ENCODE measurements at places on chromosomes 6 and 20.

GRCh38 chr6:141548966-141549365, 583.8 kb upstream of the GJE1 start:
- DNase-seq: no peak

DNA sequence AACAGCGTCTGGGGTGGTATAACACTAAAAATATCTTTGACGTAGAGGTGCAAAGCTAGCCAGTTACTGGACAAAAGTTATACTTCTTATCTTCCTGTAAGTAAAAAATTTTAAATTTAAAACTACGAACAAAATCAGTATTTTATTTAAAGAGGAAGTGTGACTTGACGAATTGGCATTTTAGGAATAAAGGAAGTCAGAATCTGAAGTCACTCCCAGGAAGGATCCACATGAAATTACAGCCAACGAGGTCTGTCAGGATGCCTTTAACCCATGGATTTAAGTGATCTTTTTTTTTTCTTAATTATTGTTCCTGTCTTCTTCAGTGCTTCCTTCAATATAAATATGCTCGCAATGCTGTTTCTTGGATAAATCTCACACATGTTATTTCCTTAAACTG, 27.2 kb upstream of the SNX9 start:
- DNase-seq: no peak

DNA sequence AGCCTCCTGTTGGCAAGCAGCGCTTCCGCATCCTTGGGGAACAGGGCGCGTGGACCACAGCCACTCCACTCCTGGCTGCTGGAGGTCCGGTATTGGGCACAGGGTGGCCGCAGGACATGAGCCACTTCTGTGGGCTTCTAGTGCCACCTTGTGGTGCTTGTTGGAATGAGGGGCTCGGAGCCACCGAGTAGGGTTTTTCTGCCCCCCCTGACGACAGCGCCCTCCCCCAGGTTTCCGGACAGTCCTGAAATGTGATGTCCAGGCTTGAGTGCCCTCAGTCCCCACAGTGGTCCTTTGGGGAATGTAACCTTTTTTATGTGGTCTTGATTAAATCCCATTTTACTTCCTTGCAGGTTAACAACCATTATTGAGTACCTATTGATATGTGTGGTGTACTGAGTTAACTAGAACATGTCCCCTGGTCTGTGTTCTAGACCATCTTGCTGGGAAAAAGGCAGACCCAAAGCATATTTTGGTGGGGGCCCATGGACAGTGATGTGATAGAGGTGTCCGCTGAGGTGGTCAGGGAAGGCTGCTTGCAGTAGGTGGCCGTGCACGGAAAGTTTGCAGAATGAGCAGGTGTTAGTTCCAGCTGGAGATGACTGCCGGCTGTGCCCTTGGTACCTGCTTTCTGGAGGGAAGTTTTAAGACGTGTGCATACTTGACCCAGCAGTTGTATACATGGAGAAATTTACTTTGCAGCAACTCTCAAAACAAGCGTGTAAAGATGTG, 70.0 kb downstream of the PTPN1 start:
- DNase-seq: peak; percentile 64

DNA sequence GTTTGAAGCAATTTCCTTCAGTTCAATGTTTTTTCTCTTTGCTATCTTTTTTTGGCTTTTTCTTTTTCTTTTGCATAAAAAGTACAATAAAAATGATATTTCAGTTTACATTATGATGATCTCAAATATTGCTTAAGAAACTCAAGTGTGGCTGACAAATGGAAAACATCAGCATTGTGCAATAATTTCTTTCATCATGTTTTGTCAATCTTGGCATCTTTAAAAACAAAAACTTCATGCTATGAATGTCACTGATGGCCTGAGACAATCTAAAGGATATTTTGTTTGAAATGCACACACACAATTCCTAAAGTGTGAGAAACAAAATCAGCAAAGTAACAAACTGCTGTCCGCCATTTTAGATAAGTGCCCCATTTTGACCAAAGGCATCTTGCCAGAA, 13.9 kb upstream of the MTCL3 start:
- no peak for DNase-seq

GRCh38 chr6:28988536-28989311, 16.4 kb downstream of the ZNF311 start:
- no peak for DNase-seq

GRCh38 chr6:138231381-138231886, 13.1 kb upstream of the PBOV1 start:
- DNase-seq: peak; percentile 23

- no peak for DNase-seq
Observed at GRCh38 chr6:154591234-154591633, 80.7 kb upstream of the CNKSR3 start.

DNA sequence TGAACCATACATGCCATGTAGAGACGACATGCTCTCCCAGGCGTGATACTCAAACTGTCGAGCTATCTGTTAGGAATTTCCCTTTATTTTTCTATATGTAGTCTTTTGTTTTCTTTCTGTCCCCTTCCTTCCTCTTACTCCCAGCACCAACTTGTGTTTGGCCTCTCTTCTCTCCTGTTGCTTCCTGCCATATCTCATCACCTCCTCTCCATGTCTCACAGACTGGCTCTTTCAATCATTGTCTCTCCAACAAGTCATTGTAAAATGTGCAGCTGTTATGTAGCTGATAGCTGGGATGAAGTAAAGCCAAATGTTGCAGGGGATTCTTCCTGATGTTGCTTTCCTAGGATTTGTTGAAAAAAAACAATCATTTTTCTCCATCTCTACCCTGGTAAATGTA, 234.5 kb downstream of the TMEM242 start:
- DNase-seq: no peak

DNA sequence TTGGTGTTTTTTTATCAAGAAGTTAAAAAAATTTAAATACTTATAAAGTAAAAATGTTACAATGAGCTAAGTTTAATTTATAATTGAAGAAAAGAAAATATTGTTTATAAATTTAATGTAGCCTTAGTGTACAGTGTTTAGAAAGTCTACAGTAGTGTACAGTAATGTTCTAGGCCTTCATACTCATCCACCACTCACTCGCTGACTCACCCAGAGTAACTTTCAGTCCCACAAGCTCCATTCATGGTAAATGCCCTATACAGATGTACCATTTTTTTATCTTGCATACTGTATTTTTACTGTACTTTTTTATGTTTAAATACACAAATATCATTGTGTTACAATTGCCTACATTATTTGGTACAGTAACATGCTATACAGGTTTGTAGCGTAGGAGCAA, 26.0 kb downstream of the HTR1E start:
- DNase-seq: no peak

DNA sequence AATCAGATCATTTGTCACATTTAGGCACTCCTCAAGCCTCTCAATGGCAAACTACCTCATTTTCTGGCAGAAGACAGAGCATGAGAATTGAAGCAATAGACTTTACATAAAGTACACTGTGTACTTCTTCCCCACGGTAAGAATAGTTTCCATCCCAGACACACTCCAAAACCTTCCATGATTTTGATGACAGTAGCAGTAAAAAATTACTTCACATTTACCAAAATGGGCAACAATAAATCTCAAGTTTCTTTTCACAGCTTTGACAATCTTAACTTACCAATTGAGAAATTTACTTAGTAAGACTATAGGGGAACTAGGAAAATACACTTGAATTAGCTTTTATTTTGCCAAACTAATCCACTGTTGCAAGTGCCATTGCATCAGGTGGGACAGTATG, 353.8 kb downstream of the HAO1 start:
- DNase-seq: no peak

DNA sequence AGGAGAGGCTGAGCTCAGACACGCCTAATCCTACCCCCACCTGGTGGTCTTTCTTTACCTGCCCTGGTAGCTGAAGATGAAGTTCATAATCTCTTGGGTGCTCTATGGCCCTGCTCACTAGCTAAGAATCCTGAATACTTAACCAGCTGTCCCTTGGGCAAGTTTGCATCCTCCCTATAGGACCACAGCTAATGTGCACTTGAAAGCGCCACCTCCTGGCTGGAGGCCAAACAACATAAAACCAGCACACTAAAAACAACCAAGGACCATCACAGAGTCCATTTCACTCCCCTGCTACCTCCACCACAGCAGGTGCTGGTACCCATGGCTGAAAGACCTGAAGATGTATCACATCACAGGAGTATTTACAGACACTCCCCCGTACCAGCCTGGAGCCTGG, 155.5 kb upstream of the SLC24A3 start:
- no peak for DNase-seq

GRCh38 chr6:98970469-98970868, 22.7 kb upstream of the FBXL4 start:
- DNase-seq: no peak

GRCh38 chr6:131231891-131232290, 96.6 kb downstream of the AKAP7 start:
- DNase-seq: no peak

DNA sequence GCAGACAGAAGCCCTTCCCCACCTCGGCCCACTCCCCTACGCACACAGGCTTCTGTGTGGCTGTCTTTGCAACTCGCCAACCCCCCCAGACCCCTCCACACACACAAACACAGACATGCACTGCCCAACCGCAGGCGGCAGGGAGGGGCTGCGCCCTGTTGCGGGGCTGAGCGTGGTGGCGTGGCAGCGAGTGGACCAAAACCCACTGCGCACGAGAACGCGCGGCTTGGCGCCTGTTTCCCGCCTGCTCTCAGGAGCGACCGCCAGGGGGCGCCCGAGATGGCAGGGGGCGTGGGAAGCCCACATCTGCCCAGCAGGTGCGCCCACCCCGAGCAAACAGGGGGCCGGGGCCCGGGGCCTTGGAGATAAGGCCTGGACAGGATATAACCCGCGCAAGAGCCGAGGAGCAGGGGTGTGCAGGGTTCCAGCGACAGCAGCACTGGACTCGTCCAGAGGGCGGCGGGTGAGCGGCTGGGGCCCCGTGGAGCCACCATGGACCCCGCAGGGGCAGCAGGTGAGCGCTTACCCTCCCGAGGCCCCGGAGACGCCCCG, at the start of gene RBPJL:
RBPJL (plus strand) TSS at position 410 of the 552 bp plus-strand sequence; CDS start at position 493, 83 bp downstream.
- no peak for DNase-seq

- no peak for DNase-seq
Observed at GRCh38 chr20:3515379-3516170, 44.8 kb downstream of the ATRN start.

DNA sequence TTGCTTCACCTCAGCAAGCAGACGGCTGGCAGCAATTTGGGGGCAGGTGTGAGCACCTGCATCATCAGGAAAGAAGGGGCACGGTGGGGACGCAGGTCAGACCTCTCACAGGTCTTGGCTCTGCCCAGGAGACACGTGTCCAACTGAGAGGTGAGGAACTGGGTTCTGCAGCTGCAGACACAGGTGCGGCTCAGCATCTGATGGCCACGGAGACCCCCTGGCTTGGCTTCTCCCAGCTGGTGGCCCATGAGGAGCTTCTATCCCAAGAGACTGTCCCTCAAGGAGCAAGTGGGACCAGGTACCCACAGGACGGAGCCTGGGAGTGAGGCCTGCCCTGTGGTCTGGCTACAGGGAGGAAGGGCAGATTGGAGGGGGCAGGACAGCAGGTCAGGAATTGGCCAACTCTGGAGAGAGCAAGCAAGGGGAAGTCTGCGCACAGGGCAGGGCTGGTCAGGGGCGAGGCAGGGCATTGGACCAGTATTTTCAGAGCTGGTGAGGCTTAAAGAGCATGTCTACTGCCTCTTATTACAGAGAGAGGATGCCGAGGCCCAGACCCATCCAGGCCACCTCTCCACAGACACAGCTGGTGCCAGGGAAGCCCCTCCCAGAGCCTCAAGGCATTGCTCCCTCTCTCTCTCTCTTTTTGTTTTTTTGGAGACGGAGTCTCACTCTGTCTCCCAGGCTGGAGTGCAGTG, 4.2 kb downstream of the STMN3 start:
- no peak for DNase-seq

DNA sequence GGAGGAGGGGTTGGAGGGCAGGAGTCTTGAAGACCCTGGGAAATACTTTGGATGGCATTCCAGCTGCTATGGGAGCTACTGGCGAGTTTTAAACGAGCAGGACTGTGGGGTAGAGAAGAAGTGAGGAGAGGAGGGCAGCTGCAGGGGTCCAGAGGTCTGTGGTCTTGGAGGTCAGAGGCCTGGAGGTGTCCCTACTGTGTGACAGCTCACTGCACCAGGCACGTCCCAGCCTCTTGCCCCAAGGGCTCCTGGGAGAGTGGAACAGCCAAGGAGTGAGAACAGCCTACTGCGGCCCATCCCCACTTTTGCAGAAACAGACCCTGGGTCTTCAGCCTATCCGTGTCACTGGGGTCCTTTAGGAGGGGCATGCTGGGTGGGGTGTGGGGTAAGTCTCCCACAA, 2.9 kb upstream of the NOL4L start:
- no peak for DNase-seq

- DNase-seq: no peak
Observed at GRCh38 chr20:37364927-37365272, 19.0 kb downstream of the SRC start.

GRCh38 chr6:47532981-47533585, 55.5 kb downstream of the CD2AP start:
- no peak for DNase-seq

- DNase-seq: no peak
Observed at GRCh38 chr20:46298374-46298773, 9.9 kb downstream of the CDH22 start.

DNA sequence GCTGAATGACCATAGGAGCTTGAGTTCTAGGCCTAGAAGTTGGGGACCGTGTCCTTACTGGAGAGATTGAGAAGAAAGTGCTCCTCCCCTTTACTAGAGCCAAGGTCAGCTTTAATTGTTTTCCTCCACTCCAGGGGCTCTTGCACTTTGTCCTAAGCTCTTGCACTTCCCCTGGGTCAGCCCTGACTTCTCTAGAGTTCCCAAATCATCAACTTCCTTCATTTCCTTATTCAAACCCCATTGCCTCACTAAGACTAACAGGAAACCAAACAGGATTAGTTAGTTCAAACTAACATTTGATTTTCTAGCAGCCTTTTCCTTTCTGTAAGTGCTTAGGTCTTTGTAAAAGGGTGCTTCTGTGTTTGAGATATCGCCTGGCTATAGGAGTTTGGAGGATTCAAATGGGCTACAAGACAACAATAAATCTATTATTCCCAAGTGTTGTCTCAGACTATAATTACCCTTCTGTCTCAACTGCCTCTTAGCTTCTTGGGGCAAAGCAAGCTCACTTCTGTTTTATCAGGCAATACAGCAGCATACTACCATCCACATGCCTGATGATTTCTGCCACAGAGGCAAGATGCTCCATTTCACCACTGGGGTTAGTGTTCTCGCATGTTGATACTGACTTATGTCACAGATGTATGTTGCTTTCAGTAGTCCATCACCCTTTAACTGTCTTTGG, 12.8 kb upstream of the DTNBP1 start:
- no peak for DNase-seq

GRCh38 chr6:150891888-150892485, 26.5 kb downstream of the MTHFD1L start:
- DNase-seq: peak; percentile 76

GRCh38 chr6:9628819-9629218, 786.1 kb downstream of the TFAP2A start:
- no peak for DNase-seq

- DNase-seq: no peak
Observed at GRCh38 chr6:70241991-70242420, 60.9 kb downstream of the COL9A1 start.

DNA sequence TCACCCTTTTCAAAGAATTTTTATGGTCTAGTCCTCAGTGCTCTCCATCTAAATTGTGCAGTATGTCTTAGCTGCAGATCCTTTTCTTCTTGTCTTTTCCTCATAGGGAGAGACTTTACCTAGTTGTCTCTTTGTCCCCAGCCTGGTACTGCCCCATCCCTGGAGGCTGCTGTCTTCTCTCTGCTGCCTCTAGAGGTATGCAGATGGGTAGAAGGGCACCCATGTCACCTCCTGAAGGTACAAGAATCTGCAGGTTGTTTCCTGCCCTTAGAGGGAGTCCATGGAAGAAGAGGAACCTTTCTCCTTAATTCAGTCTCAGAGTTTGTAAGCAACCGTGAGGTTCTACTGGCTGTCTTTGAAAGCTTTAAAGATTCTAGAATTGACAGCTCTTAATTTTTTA, 39.1 kb downstream of the MCM8 start:
- DNase-seq: no peak
